Heart left ventricle (tissue), 16 donors: ENCODE measurements at places on chromosomes 5 and 9. TPM values are rescaled to one million over a fixed set of nuclear protein-coding genes. Genes with fewer than 3 reads are reported as not detected.

PHF24 gene
- 0.35 TPM for total RNA-seq

NADK2 gene
- total RNA-seq, result 37.2 TPM

AFAP1L1 gene
- 44.0 TPM for total RNA-seq

DND1 gene
- 0.43 TPM for total RNA-seq

MARCOL gene
- not detected for total RNA-seq

TESK1 gene
- 24.8 TPM for total RNA-seq

TAF11L11 gene
- total RNA-seq, result not detected

PCDH1 gene
- 16.8 TPM for total RNA-seq

TBC1D2 gene
- 2.5 TPM for total RNA-seq

PDE4D gene
- total RNA-seq, result 49.4 TPM

ANKRD31 gene
- 0.07 TPM for total RNA-seq

PCDHGA5 gene
- 9.1 TPM for total RNA-seq

- peaks cover 27% of the 10 kb centered on the region for H3K36me3 ChIP-seq
- H3K27me3 ChIP-seq, result no peaks in the 10 kb centered on the region
- peak overlapping the region; percentile 24 for H3K4me3 ChIP-seq
Observed at GRCh38 chr9:34994260-34994899, 4.8 kb downstream of the DNAJB5 start.

DNA sequence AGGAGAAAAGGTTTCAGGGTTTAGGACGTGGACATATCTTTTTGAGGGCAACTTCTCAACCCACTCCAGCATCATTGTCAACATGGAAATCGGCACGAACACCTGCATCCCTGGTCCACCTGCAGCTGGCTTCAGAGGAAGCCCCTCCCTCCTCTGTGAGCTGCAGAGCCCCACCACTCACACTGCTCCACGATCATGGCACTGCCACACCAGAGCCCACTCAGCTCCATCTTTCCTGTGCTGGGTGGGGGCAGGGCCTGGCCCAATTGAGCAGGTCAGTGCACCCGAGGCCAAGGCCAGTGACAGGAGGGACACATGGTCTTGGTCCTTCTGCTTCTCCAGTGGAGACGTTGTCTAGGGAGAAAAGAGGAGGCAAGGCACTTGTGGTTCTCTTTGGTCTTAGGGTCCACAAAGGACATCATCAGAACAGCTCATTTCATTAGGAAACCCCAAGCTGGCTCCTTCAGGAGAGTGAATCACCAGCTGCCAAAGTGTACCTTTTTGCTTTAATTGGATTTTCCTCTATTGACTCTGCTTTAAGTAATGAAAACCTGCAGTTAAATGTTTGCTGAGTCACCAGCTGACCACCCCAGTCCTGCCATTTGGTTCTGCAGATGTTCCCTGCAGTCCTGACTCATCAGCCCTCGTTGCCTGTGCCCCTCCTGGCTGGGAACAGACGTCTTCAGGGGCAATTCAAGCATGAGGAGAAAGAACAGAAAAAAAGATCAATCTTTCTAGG, 56.2 kb downstream of the UBE2QL1 start:
- no peaks in the 10 kb centered on the region for H3K36me3 ChIP-seq
- no peaks in the 10 kb centered on the region for H3K4me1 ChIP-seq

DNA sequence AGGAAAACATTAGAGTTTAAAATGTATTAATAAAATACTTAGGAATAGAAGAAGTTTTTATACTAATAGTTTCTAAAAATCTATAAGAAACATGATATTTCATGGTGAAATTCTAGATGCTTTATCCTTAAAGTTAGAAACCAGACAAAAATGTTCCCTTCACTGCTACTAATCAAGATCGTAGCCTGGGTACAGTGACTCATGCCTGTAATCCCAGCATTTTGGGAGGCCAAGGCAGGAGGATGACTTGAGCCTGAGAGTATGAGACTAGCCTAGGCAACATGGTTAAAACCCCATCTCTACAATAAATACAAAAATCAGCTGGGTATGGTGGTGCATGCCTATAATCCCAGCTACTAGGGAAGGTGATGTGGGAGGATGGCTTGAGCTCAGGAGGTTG, 30.4 kb upstream of the KLF9 start:
- no peaks in the 10 kb centered on the region for H3K27me3 ChIP-seq
- no peaks in the 10 kb centered on the region for H3K4me1 ChIP-seq
- DNase-seq, result no peak
- H3K4me3 ChIP-seq, result no peak overlapping the region

DNA sequence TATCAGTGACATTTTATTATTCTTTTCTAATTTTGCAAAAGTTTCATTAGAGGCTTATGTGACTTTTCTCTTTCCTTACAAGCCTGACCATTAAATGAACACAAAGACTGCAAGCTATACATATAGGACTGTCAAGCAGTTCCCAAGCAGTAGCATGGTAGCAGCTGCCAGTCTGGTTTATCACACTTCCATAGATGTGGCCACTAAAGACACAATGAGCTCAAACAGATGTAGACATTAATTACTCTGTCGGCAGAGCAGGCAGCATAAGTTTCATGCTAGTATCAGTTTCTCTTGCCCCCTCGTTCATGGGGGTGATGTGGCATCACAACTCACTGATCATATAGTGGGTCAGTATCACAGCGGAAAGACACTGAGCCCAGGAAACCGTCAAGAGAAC, 89.5 kb downstream of the CDH10 start:
- DNase-seq, result no peak
- no peaks in the 10 kb centered on the region for H3K4me1 ChIP-seq
- no peaks in the 10 kb centered on the region for H3K36me3 ChIP-seq
- H3K27ac ChIP-seq, result no peak overlapping the region
- H3K4me3 ChIP-seq, result no peak overlapping the region

DNA sequence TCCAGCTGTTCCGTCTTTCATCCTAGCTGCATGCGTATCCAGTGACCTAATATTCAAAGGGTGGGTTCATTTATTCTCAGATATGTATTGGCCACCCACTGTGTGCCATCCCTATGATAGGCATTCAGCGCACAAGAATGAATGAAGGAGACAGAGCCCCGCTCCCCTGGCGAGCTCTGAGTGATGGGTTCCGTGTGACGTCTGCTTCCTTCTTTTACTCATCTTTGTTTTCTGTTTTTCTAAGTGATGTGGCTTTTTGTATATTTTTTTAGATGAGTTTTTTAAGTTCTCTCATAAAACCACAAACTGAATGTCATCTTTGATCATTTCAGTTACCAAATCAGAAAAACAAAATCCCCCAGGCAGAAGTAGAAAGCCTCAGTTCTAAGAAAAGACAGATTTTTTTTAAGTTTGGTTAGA, 168.3 kb upstream of the OTULINL start:
- H3K4me3 ChIP-seq, result no peak overlapping the region
- H3K36me3 ChIP-seq, result peaks cover 87% of the 10 kb centered on the region
- no peak overlapping the region for H3K27ac ChIP-seq
- H3K4me1 ChIP-seq, result peaks cover 38% of the 10 kb centered on the region
- no peak for DNase-seq

- H3K27me3 ChIP-seq, result no peaks in the 10 kb centered on the region
- no peak for DNase-seq
- no peak overlapping the region for H3K27ac ChIP-seq
- H3K36me3 ChIP-seq, result peaks cover 7% of the 10 kb centered on the region
- H3K4me1 ChIP-seq, result peaks cover 21% of the 10 kb centered on the region
Observed at GRCh38 chr5:178210686-178211085, 6.4 kb downstream of the HNRNPAB start.

GRCh38 chr5:83337453-83338035, 134.0 kb upstream of the VCAN start:
- no peaks in the 10 kb centered on the region for H3K36me3 ChIP-seq
- no peaks in the 10 kb centered on the region for H3K27me3 ChIP-seq
- peaks cover 8% of the 10 kb centered on the region for H3K4me1 ChIP-seq
- no peak overlapping the region for H3K4me3 ChIP-seq
- DNase-seq, result no peak

- no peaks in the 10 kb centered on the region for H3K36me3 ChIP-seq
- no peak overlapping the region for H3K27ac ChIP-seq
- peak; percentile 64 for DNase-seq
- H3K4me3 ChIP-seq, result no peak overlapping the region
Observed at GRCh38 chr9:91771027-91771426, 179.0 kb downstream of the ROR2 start.

GRCh38 chr9:112086627-112087026, 88.5 kb downstream of the SUSD1 start:
- no peaks in the 10 kb centered on the region for H3K36me3 ChIP-seq
- no peaks in the 10 kb centered on the region for H3K27me3 ChIP-seq
- DNase-seq, result no peak
- H3K4me1 ChIP-seq, result no peaks in the 10 kb centered on the region
- H3K27ac ChIP-seq, result no peak overlapping the region

GRCh38 chr9:12933957-12934356, 159.1 kb downstream of the LURAP1L start:
- no peak for DNase-seq
- H3K27me3 ChIP-seq, result no peaks in the 10 kb centered on the region
- H3K36me3 ChIP-seq, result no peaks in the 10 kb centered on the region
- H3K4me3 ChIP-seq, result no peak overlapping the region

DNA sequence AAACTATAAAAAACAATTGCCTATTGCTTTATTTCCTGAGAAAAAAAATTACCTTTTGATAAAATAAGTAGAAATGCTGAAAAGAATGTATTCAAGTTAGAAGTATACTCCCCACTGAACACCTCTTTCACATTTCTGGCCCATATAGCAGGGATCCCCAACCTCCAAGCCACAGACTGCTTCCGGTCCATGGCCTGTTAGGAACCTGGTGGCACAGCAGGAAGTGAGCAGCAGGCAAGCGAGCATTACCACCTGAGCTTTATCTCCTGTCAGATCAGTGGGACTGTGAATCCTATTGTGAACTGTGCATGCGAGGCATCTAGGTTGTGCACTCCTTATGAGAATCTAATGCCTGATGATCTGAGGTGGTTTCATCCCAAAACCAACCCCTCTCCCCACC, 563.9 kb downstream of the RAB3C start:
- no peaks in the 10 kb centered on the region for H3K4me1 ChIP-seq
- H3K27me3 ChIP-seq, result no peaks in the 10 kb centered on the region
- DNase-seq, result no peak
- no peaks in the 10 kb centered on the region for H3K36me3 ChIP-seq

GRCh38 chr9:35691757-35692301, 2.1 kb upstream of the TPM2 start:
- H3K4me1 ChIP-seq, result no peaks in the 10 kb centered on the region
- H3K36me3 ChIP-seq, result no peaks in the 10 kb centered on the region
- DNase-seq, result peak; percentile 24
- no peaks in the 10 kb centered on the region for H3K27me3 ChIP-seq

- H3K4me3 ChIP-seq, result no peak overlapping the region
- H3K27me3 ChIP-seq, result peaks cover 68% of the 10 kb centered on the region
- DNase-seq, result no peak
- no peaks in the 10 kb centered on the region for H3K36me3 ChIP-seq
- no peaks in the 10 kb centered on the region for H3K4me1 ChIP-seq
Observed at GRCh38 chr9:135716045-135716444, 14.1 kb downstream of the KCNT1 start.

- H3K4me1 ChIP-seq, result no peaks in the 10 kb centered on the region
- no peaks in the 10 kb centered on the region for H3K36me3 ChIP-seq
- no peak for DNase-seq
- H3K27ac ChIP-seq, result no peak overlapping the region
- no peak overlapping the region for H3K4me3 ChIP-seq
Observed at GRCh38 chr5:175772747-175773533, 98.4 kb upstream of the CPLX2 start.

GRCh38 chr9:135978642-135979546, 17.7 kb upstream of the UBAC1 start:
- H3K27ac ChIP-seq, result no peak overlapping the region
- no peaks in the 10 kb centered on the region for H3K36me3 ChIP-seq
- no peak for DNase-seq
- H3K4me1 ChIP-seq, result peaks cover 9% of the 10 kb centered on the region
- H3K4me3 ChIP-seq, result no peak overlapping the region

GRCh38 chr9:19456426-19456825, 47.6 kb downstream of the ACER2 start:
- H3K4me3 ChIP-seq, result no peak overlapping the region
- no peaks in the 10 kb centered on the region for H3K27me3 ChIP-seq
- H3K36me3 ChIP-seq, result peaks cover 11% of the 10 kb centered on the region
- H3K27ac ChIP-seq, result peak overlapping the region; percentile 28

GRCh38 chr5:147483188-147483790, 26.6 kb downstream of the DPYSL3 start:
- no peak for DNase-seq
- H3K4me3 ChIP-seq, result no peak overlapping the region
- H3K27me3 ChIP-seq, result no peaks in the 10 kb centered on the region

GRCh38 chr9:71001780-71002386, 119.5 kb downstream of the TRPM3 start:
- H3K36me3 ChIP-seq, result no peaks in the 10 kb centered on the region
- no peaks in the 10 kb centered on the region for H3K4me1 ChIP-seq
- H3K27me3 ChIP-seq, result no peaks in the 10 kb centered on the region
- H3K4me3 ChIP-seq, result no peak overlapping the region
- H3K27ac ChIP-seq, result no peak overlapping the region

GRCh38 chr5:107809201-107810034, 138.7 kb upstream of the EFNA5 start:
- H3K4me1 ChIP-seq, result no peaks in the 10 kb centered on the region
- no peak overlapping the region for H3K27ac ChIP-seq
- no peaks in the 10 kb centered on the region for H3K36me3 ChIP-seq
- H3K4me3 ChIP-seq, result no peak overlapping the region
- DNase-seq, result no peak

DNA sequence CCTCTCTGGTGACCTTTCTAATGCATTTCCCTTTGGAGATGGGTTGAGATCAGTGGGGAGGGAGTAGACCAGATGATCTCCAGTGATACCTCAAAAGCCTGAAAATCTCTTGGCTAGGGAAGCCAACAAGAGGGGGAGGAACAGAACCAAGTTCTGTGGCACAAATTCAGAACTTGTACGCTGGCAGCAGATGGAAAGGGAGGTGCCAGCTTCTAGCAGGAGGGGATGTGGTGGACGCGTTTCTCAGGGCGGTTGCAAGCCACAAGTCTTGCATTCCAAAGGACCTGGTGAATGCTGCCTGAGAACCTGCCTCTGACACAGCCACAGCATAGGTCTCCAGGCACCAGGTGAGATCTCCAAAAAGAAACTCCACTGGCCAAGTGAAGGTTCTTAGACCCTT, 13.4 kb downstream of the SLIT3 start:
- H3K4me1 ChIP-seq, result peaks cover 27% of the 10 kb centered on the region
- peak overlapping the region; percentile 68 for H3K27ac ChIP-seq
- no peak overlapping the region for H3K4me3 ChIP-seq

DNA sequence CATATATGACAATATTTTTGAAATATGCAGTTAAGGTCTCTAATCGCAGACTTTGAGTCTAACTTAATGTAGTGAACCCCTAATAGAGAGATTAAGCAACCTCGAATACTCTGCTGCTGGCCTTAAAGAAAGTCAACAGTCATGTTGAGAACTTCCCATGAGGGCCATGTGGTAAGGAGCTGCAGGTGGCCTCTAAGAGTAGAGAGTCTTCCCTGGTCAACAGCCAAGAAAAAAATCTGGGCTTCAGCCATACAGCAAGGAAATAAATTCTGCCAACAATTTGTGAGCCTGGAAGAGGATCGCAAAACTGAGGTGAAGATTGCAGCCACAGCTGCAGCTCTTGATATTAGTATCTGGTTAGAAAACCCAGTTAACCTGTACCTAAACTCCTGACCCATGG, 935.2 kb upstream of the TYRP1 start:
- no peak for DNase-seq
- no peak overlapping the region for H3K4me3 ChIP-seq
- H3K27ac ChIP-seq, result no peak overlapping the region
- H3K27me3 ChIP-seq, result no peaks in the 10 kb centered on the region
- H3K4me1 ChIP-seq, result no peaks in the 10 kb centered on the region
- H3K36me3 ChIP-seq, result no peaks in the 10 kb centered on the region

GRCh38 chr5:133370036-133370831, 242.1 kb downstream of the FSTL4 start:
- DNase-seq, result no peak
- H3K4me3 ChIP-seq, result no peak overlapping the region
- no peaks in the 10 kb centered on the region for H3K27me3 ChIP-seq

GRCh38 chr5:27087747-27088146, 49.4 kb upstream of the CDH9 start:
- H3K27me3 ChIP-seq, result no peaks in the 10 kb centered on the region
- no peaks in the 10 kb centered on the region for H3K4me1 ChIP-seq
- no peak overlapping the region for H3K4me3 ChIP-seq
